Psoas muscle (tissue), 8 donors: ENCODE measurements at places on chromosomes 13 and 19.

DNA sequence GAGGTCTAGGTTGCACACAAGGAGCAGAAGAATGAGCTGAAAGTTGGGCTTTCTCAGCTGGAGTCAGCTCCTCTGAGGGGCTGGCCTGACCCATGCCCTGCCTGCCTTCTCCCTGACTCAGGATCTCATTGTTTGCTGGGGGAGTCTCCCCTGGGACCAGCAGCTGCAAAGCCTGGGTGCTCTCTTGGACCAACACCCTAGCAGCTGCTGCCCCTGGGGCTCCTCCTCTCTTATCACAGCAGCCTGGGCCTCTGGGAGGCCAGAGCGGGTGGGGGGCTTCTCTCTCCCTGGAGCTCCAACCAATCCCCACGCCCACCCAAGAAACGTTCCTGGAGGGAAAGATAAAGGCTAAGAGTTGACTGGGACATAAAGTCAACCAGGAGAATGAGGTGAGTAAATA is 1.6 kb upstream of the FCGBP start:
- no peaks in the 10 kb centered on the region for H3K4me1 ChIP-seq
- no peak for DNase-seq
- peaks cover 3% of the 10 kb centered on the region for H3K27me3 ChIP-seq
- H3K4me3 ChIP-seq: no peak overlapping the region

GRCh38 chr19:2334426-2334825 is 5.9 kb downstream of the SPPL2B start:
- H3K4me3 ChIP-seq: no peak overlapping the region
- DNase-seq: no peak
- no peak overlapping the region for H3K27ac ChIP-seq
- H3K4me1 ChIP-seq: peaks cover 41% of the 10 kb centered on the region
- H3K27me3 ChIP-seq: no peaks in the 10 kb centered on the region

DNA sequence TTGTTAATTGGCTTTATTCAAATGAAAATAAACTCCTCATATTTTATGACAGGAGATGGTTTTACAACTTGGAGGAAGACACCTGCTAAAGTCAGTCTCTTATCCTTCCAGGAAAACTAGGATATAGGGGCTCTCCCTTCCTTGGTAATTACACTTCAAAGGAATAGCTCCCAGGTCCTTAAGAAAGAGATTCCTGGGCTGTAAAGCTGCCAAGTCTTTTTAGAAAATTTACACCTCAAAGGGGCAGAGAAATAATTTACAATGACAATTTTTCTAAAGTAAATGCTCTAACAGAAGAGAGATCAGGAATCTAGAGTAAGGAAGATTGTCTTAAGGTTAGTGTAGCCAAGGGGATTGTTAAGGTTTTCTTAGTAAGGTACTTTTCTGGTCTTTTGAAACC is 1359.0 kb downstream of the OLFM4 start:
- H3K27ac ChIP-seq: no peak overlapping the region
- no peak for DNase-seq
- no peaks in the 10 kb centered on the region for H3K27me3 ChIP-seq
- no peak overlapping the region for H3K4me3 ChIP-seq
- no peaks in the 10 kb centered on the region for H3K36me3 ChIP-seq

DNA sequence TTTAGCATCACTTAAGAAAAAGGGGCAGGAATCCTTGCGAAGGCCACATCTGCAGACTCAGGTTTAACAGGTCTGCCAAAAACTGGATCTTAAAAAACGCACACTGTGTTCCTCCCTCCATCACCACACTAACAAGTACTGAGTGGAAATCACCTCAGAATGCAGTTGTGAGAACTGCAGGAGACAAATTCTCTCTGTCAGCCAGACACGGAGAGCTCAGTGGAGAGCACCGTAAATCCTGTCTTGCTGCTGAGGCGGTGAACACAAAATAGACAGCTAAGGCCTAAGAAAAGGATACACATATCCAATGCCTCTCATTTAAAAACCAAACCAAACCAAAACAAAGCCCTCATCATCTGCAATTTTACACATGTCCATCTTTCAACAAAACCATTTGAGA is 1287.6 kb downstream of the EFNB2 start:
- H3K27me3 ChIP-seq: no peaks in the 10 kb centered on the region
- no peak overlapping the region for H3K4me3 ChIP-seq
- H3K36me3 ChIP-seq: no peaks in the 10 kb centered on the region
- DNase-seq: no peak

DNA sequence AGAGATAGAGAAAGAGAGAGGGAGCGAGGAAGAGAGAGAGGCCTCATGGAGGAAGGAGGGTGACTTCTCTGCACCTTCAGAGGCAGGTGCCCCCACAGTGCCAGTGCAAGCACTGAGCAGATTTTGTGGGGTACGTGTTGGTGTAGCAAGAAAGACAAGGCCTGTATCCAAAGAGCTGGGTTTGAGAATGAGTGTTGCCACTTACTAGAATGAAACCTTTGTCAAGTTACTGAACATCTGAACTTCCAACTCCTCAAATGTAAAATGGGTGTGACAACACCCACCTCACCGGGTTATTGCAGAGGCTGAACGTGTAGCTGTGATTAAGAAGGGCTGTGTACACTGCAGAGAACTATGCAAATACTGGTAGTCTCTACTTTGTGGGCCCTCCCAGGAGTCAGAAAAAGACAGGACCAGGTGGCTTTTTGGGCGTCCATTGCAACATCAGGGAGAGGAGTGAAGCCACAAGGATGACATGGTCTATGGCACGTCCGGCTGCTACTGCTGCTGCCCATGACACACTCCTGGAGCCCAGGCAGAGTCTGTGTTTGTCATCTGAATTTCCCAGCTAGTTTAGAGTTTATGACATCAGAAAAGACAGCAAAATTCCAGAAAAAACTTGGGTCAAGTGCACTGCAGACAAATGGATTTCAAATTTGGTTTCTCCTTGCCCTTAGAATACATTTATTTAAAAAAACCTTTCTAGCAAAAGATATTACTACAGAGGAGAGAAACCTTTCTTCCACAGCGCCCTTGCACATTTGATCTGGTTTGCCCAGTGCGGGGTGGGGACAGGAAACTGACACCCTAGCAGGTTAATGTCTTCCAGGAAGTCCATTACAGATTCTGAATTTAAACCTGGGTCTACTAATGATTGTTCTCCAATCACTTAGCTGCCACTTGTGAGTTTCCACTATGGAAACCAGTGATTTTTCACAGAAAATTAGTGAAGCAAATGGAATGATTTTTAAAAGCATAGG is 54.0 kb upstream of the ATP12A start:
- no peak for DNase-seq
- no peaks in the 10 kb centered on the region for H3K36me3 ChIP-seq
- H3K27ac ChIP-seq: no peak overlapping the region
- no peaks in the 10 kb centered on the region for H3K27me3 ChIP-seq

GRCh38 chr13:54627646-54628372 is 1599.2 kb downstream of the OLFM4 start:
- H3K27me3 ChIP-seq: no peaks in the 10 kb centered on the region
- H3K4me1 ChIP-seq: no peaks in the 10 kb centered on the region
- H3K36me3 ChIP-seq: no peaks in the 10 kb centered on the region
- no peak for DNase-seq

DNA sequence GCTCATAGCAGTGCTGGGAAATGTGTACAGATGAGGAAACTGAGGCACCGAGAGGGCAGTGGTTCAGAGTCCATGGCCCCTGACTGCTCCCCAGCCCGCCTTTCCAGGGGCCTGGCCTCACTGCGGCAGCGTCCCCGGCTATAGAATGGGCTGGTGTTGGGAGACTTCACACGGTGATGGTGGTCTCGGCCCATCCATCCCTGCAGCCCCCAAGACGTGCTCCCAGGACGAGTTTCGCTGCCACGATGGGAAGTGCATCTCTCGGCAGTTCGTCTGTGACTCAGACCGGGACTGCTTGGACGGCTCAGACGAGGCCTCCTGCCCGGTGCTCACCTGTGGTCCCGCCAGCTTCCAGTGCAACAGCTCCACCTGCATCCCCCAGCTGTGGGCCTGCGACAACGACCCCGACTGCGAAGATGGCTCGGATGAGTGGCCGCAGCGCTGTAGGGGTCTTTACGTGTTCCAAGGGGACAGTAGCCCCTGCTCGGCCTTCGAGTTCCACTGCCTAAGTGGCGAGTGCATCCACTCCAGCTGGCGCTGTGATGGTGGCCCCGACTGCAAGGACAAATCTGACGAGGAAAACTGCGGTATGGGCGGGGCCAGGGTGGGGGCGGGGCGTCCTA is 15.9 kb downstream of the LDLR start:
- no peaks in the 10 kb centered on the region for H3K4me1 ChIP-seq
- no peak overlapping the region for H3K4me3 ChIP-seq
- peaks cover 15% of the 10 kb centered on the region for H3K27me3 ChIP-seq
- no peak overlapping the region for H3K27ac ChIP-seq
- DNase-seq: no peak
